Ammon's horn (tissue), 1 donor: ENCODE measurements at places on chromosomes 12 and 14.

GRCh38 chr12:873954-874353, 75.5 kb downstream of the RAD52 start:
- DNase-seq, result no peak

- no peak for DNase-seq
Observed at GRCh38 chr12:32273063-32273522, 126.3 kb upstream of the FGD4 start.

GRCh38 chr12:59578254-59578653, 17.6 kb upstream of the SLC16A7 start:
- DNase-seq, result no peak

- DNase-seq, result no peak
Observed at GRCh38 chr12:112524676-112525425, 106.1 kb downstream of the PTPN11 start.

DNA sequence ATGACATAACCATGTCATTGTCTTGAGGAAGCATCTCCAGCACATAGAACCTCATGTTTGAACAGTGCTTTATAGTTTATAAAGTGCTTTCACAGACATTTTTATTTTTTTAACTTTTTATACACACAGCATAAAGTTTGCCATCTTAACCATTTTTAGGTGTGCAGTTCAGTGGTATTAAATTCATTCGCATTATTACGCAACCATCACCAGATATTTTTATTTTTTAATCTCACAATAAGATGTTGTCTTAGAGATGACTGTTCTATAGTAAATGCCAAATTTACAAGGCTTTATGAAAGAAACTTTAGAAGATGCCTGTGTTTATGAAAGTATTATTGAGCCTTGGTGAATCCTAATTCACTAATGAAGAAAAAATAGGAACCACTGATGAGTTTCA, 19.9 kb downstream of the CYP46A1 start:
- no peak for DNase-seq

- DNase-seq, result no peak
Observed at GRCh38 chr14:104317975-104318557, 179.7 kb downstream of the KIF26A start.

DNA sequence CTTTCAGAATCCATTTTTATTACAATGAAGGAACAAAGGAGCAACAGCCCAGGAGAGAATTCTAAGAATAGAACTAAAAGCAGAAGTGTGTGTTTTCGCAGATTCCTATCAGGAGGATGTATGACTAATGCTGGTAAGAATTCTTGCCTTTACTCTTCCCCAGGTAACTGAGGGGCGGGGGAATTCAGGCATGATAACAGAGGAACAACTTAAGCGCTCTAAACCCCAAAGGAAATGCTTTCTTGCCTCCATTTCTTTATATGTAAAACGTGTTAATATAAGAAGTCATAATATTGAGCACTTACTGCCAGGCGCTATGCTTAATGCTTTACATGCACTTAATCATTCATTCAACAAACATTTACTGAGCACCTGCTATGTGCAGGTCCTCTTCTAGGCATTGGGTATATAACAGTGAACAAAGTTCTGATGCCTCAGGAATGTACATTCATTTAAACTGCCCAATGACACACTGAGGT, 4.5 kb downstream of the HCAR1 start:
- no peak for DNase-seq

DNA sequence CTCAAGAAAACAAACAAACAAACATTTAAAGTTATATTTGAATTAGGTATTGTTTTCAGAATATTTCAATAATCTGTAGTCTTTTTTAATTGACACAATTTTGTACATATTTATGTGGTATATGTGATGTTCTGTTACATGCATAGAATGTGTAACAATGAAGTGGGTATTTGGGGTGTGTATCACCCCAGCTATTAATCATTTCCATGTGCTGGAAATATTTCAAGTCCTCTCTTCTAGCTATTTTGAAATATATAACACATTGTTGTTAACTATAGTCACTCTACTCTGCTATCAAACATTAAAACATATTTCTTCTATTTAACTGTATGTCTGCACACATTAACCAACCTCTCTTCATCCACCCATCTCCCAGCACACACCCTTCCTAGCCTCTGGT, 32.0 kb upstream of the SIX1 start:
- DNase-seq, result no peak
